ENCODE measurements at places on chromosomes 5 and 9.
A peak's percentile ranks its signal among the peaks of the same experiment; 100 is the strongest.

DNA sequence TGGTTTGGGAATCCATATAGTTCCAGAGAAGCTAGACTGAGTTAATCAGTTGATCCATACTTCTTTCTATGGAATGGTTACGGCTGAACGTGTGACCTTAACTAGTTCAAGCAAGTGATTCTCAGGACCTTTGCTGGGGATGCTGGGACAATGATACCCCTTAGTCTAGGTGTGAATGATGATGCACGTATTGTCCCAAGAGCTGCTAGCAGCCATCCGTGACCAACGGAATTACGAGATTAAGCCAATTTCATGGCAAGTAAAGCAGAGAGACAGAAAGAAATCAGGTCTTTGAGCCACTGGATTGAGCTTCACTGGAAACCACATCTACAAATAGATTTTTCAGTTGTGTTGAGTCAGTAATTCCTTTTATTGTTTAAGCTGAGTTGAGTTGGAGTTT, 99.2 kb upstream of the LIFR start:
- no peak for DNase-seq

- peak; percentile 87 for DNase-seq
These were observed at the start of gene CAMSAP1 for GRCh38 chr9:135907431-135908092. TSS of gene CAMSAP1 (minus strand) at chr9:135907546. CDS start at chr9:135907159, 387 bp downstream.

GRCh38 chr5:169248550-169248949, 52.4 kb downstream of the SLIT3 start:
- no peak for DNase-seq

GRCh38 chr9:85151741-85152140, 482.2 kb downstream of the NTRK2 start:
- DNase-seq = no peak

DNA sequence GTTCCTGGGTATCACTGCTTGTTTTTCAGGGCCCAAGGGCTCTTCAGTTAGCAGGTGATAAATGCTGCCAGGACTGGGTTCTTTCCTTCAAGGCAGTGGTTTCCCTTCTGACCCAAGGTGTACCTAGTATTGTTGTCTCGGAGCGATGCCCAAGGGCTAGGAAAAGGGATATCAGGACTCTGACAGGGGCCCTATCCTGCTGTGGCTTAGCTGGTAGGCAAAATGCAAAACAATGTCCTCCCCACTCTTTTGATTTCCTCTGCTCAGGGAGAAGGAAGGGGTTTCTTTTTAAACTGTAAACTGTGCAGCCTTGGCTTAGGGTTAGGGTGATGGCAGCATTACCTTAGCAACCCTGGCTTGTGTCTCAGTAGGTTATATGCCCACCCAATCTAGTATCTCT, 508.8 kb upstream of the CTNND2 start:
- DNase-seq = no peak

DNA sequence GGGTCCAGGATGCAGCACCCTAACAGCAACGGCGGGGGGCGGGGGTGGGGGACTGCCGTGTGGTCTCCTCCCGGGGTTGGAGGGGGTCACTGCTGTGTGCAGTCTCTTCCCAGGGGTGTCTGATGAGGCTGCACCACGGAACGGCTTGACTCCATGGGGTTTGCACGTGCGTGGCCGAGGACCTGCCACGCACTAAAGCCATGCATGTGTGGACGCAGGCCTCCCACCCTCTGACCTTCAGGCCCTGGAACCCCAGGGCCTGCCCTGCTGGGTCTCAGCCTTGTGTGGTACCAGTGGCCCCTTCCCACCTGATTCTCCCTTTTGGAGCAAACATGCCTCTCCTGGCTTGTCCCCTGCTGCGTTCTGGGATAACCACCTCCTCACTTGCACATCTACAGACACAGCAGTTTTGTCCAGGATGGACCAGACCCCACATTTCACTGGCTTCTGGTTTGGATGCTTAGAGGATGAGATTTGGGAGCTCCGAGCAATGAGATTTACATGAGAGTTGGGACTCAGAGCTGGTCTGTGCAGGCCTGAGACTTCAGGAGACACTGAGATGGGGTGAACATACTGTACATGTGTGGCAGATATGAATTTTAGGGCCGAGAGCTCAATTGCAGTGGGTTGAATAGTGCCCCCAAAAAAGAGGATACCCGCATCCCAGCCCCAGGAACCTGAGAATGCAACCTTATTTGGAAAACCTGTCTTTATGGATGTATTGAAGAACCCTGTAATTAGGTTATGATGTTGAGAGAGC, 45.8 kb downstream of the SLC12A7 start:
- DNase-seq = no peak

DNA sequence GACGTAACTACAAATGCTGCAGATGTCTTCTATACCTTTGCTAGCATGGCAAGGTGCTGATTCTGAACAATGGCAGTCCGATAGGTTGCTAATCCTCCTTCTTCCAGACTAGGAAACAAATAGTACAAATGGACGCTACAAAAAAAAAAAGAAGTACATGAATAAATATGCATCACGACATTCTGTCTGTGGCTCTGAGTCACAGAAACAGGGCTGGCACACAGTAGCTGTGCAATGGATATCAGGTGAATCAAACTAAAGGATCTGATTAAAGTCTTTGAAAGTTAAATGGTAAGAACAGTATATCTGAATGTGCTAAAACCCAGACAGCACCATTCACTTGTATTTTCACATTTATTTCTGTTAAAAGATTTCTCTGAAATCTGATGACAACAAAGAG, 96.2 kb downstream of the DROSHA start:
- DNase-seq = no peak

GRCh38 chr5:132256086-132256782, 1.3 kb upstream of the PDLIM4 start:
- no peak for DNase-seq

DNA sequence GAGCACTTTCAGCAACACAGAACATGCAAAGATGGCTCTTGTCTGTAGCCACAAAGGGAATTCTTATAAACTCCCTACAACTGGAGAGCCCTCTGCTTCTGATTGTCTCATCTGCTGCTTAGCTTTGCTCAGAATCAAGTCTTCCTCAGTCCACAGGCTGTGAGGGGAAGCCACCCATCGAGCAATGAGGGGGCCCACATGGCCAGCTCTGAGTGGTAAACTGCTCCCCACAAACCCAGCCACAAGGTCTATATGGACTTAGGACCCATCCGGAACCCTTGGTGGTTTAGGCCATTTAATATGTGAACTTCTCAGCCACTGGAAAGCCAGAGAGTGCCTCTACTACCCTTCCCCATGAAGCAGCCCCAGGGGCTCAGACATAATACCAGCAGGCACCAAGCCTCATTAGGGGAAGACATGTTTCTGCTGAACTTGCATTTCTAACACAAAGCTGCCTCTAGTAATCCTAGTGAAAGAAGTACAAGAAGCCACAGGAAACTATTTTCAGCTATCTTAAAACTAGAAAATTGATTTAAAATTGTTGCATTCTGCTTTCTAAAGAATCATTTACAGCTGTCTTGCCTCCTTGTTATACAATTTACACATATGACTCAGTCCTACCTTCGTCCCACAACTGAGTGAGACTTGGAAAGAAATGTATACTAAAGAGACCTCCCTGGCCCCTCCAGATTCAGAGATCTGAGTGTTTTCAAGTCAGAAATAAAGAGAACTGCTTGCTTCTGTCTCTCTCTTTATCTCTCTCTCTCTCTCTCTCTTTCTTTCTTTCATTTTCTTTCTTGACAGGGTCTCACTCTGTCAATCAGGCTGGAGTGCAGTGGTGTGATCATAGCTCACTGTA, 90.2 kb downstream of the ESM1 start:
- no peak for DNase-seq

DNA sequence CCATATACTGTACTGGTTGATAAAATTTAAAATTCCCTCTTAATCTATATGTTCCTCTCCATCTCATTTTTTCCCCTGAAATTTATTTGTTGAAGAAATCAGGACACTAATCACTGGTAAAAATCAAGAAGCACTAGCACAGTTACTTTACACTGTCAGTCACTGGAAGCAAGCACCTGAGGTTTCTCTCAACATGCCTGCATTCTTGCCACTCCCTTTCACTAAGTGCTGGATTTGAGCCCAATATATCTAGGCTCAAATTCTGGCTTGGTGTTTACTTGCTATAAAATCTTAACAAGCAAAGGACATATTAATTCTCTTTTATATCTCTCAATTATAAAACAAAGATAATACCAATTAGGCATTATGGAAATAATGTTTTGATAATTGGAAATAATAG, 58.6 kb downstream of the DIAPH1 start:
- no peak for DNase-seq

- DNase-seq = no peak
These were observed 32.5 kb downstream of the PTGES start for GRCh38 chr9:129720181-129720864.

DNA sequence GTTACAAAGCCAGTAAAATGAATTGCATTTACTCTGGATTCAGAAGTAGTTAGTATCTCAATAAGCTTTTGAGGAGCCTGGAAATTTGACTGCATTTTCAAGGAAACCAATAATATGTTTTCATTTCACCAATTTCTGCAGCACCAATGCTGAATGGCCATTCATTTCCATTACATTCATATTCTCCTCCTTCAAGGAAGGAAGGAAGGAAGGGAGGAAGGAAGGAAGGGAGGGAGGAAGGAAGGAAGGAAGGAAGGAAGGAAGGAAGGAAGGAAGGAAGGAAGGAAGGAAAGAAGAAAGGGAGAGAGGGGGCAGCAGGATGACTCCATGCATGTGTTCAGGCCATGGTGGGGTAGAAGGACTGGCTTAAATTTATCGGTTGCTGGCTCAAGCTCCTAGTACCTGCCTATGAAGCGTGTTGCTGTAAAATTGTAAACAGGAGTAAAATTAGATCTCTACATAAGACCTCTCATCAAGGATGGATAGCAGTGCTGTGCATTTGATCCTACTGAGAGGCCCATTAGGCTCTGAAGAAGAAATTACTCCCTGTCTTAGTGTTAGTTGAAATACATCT, 498.8 kb upstream of the TNC start:
- no peak for DNase-seq

All from CMK (cell line).